Thymus (tissue), 14 donors: ENCODE measurements at places on chromosomes 1 and 21.

GRCh38 chr21:41900401-41900800 lies 21.3 kb upstream of the PRDM15 start:
- DNase-seq, result no peak

DNA sequence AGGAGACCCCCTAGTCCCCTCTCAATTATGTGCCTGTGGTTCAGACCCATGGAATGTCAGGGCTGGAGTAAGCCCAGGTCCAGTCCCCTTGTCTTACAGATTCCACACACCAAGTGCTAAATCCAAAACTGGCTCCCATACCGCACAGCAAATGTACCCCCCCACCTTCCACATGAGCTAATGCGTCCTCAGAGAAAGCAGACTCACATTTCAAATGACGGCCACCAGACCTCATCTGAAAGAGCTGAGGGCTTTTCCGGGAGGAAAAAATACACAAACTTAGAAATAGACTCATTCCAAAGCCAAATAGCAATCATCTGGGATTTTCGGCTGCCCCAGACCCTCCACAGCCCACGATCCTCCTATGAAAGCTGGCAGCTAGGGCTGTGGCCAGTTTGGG lies 12.8 kb upstream of the CNTN2 start:
- no peak for DNase-seq

DNA sequence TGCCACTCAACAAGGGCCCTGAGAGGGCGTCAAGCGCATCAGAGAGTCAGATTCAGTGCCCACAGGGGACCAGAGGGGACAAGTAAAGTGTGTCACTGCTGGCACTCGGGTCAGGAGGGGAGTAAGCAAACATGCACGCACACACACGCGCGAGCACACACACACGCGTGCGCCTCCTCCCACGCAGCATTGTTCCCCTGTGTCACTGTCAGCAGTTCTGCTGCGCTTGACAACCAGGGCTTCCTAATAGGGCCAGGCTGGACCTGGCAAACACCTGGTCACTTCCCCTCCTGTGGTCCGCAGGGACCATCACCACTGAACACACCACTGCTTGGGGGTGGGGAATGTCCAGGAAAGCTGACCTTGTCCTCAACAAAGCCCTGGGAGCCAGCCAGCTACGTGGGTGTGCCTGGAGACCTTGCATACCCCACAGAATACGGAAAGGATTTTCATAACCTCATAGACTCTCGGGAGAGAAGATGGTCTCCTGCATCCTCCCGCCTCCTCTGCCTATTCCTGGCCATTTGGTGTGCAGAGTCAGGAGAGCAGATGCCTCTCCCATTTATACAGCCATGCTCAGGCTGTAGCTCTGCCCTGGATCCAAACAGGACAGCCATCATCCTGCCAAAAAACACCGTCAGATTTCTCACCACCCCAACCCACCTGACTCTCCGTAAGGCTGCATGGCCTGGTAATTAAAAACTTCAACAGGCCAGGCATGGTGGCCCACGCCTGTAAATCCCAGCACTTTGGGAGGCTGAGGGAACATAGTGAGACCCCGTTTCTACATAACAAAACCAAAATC lies 73.2 kb downstream of the SSBP3 start:
- DNase-seq, result no peak

- DNase-seq, result no peak
Observed at GRCh38 chr1:193060406-193060805, 994 bp downstream of the RO60 start.

DNA sequence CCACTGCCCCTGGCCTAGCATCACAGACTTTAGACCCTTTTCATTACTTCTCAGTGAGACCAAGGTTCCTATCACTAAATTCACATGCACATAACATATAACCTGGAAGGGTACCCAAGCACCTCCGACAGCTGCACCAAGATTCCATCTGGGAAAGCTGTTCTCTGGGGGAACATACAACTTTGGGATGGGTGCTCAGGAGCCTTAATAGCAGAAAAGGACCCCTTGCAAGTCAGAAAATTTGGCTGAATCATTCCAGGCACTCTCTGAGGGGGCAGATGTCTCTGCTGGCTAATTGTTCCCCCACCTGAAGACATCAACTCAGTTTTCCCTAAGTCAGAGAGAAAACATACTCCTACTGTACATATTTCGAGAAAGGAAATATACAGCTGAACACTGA lies 41.3 kb upstream of the PSEN2 start:
- DNase-seq, result no peak

DNA sequence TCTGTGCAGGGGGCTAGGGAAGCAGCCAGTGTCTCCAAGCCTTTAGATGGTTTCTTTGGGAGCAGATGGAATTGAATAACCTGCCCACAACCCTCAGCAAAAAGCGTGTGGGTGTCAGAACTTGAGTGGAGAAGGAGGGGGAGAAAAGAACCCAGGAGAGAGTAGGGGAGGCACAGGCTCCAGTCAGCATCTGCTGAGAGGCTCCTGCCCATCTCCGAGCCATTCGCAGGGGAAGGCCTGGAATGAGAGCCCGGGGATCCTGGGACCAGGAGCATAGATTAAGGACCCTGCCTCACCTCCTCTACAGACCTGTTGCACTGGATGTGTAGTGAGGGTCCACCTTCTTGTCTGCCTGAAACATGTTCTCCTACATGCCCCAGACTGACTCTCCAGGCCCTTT lies 16.3 kb downstream of the TMEM81 start:
- no peak for DNase-seq

DNA sequence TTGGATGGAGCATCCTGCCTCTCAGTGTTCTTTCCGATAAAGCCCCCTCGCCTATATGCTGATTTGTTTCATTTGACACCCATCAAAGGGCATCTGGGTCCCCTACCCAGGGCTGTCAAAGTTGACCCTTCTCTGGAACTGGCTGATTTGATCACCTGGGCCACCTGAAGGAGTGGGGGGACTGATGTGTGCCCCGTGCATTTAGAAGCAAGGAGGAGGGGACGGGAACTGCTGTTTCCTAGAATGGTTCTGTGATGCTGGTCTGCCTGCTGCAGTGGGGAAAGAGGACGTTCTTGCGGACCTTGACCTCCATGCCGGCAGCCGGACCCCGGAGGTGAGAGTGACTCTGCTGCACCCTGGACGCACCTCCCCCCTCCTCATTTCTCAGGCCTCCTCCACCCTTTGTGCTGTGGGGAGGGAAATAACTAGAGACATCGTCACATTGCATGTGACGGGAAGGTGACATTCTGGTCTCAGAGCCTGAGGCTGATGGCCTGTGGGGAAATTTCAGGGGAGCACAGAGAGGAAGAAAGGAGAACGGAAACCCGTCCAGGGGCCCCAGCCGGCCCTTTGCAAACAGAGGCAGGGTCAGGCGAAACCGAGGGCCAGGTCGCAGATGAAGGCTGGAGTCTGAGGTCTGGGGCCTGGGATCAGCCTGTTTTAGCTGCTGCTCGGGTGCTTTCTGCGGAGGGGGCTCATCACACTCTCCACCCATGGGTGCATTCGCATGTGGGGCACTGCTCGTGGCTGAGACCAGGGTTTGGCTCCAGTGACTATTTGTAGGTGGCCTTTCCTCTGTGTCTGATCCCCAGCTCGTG lies 25.7 kb downstream of the CRYAA start:
- no peak for DNase-seq

GRCh38 chr1:198631292-198631691 lies 7.5 kb upstream of the PTPRC start:
- DNase-seq, result no peak

GRCh38 chr1:53183095-53183990 lies 13.3 kb upstream of the CPT2 start:
- no peak for DNase-seq

DNA sequence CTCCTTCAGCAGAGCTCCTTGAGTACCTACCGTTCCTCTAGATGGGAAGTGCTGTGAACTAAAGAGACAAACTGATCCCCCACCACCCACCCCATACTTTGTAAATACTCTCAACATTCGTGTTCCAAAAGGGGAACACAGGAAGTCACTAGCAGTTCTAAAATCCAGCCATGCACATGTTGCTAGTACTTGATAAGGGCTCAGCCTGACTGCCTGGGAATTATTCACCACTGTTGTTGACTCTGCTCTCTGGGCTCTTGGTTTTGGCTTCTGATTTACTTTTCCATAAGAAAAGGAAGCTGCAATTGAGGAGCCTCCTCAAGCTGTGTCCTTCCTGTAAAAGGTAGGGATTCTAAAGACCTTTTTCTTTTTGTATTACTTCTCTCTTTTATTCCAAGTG lies 67.5 kb downstream of the IVNS1ABP start:
- no peak for DNase-seq

- DNase-seq, result no peak
Observed at GRCh38 chr1:39954324-39954869, 548 bp upstream of the MFSD2A start.

- no peak for DNase-seq
Observed at GRCh38 chr21:27759091-27759659, 792.3 kb upstream of the ADAMTS5 start.
